Thyroid gland (tissue), 4 donors: ENCODE measurements at places on chromosomes 11 and 22.

GRCh38 chr22:44549701-44550100 lies 51.7 kb upstream of the RTL6 start:
- no peak for DNase-seq

DNA sequence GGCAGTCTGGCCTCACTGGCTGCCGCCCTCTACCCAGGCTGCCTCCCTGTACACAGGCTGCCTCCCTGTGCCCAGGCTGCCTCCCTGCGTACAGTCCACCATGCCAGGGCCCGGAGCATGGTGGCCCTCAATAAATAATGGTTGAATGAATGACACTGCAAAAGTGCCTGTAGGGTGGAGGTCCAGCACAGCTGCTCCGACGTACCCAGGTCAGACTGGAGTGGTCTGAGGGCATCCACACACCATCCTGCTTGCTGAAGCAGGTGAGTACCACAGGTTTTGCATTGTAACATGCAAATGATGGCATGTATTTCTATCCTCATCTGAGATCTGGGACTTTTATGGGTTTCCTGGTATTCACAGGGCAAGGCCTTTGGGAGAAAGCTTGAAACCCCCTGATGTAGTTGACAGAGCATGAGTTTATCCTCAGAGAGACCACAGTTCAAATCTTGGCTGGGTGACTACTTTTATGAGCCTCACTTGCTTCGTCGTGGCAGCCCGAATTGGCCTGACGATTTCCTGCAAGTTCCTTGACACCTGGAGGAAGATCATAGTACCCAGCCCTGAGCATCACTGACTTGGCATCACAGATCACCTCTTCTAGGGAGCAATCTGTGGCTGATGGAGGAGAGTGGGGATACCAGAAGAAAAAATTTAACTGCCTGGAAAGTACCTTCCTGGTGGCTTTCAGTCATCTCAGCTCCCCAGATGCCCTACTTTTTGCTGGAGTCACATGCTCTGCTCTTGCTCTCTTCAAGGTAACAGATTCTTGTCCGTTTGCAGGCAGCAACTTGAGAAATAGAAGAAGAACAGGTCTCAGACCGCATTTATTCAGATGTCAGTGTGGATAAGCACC lies 16.0 kb upstream of the CYB5R3 start:
- no peak for DNase-seq

DNA sequence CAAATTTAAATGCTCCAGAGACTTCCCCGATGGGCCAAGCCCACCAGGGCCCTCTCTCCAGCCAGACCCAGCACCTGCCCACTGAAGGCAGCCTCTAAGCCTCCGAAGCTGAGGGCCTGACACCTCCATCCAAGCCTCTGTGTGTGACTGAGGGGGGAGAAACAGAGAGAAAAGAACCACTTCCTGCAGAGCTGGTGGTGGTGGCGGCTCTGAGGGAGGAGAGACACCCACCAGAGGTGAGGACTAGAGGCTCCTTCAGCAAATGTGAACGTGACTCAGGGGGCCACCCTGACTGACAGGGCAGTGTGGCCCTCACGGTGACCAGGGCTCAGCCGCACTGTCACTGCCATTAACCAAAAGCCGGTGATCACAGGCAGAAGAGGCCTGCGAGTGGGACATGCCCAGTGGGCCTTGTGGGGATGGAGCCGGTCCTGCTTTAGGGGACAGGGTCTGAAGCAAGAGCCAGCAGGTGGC lies 31.0 kb upstream of the CD5 start:
- no peak for DNase-seq

- DNase-seq = peak; percentile 5
These were observed 33.2 kb upstream of the CCDC89 start for GRCh38 chr11:85718991-85719807.

DNA sequence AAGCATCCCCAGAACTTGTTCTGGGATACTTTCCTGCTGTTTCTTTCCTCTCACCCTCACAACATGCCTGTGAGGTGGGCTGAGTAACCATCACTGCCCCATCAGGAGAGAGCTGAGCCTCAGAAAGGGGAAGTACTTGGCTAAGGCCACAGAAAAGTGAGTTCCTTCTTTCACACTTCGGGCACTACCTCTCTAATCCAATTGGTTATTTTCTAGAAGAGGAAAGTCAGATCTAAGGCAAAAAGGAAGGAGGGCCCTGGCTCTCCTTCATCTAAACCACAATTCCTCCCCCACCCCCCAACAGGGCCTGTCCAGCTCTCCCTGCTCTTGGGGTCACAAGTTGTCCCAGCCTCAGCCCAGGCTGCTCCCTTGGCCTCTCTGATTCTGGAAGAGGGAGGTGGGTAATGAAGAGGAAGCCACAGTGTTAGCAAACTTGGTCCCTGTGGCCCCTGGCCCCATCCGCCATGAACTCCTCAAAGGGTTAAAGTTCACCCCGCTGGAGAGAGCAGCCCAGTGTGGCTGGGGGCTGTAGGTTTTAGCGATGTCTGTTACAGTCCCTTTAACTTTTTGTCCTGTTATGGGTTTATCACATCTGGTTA lies 34.0 kb downstream of the SLC22A12 start:
- DNase-seq = no peak

GRCh38 chr22:18035751-18036150 lies 11.4 kb upstream of the MICAL3 start:
- peak; percentile 56 for DNase-seq

GRCh38 chr11:28346209-28346608 lies 238.0 kb downstream of the METTL15 start:
- DNase-seq = no peak

DNA sequence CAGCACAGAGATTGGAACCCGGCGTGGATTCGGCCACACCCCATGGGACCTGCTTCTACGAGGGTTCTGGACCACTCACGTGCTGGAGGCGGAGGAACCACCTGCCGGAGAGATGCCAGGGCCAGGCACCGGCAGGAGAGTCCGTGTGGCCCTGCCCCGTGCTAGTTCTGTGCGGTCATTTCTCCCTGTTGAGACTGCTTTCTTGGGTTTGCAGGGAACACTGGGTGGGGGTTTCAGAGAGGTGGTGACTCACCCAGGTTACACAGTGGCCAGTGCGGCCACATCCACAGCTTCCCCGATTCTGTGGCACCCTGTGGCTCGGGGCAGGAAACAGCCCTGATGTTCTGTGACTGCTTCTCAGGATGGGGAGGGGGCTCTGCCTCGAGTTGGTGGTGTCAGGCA lies 3.6 kb upstream of the PHLDA2 start:
- DNase-seq = no peak

GRCh38 chr22:23306926-23307325 lies 126.6 kb downstream of the BCR start:
- no peak for DNase-seq

GRCh38 chr11:11016943-11017342 lies 159.1 kb upstream of the ZBED5 start:
- no peak for DNase-seq

- no peak for DNase-seq
These were observed 132.2 kb upstream of the NECTIN1 start for GRCh38 chr11:119861160-119861559.

DNA sequence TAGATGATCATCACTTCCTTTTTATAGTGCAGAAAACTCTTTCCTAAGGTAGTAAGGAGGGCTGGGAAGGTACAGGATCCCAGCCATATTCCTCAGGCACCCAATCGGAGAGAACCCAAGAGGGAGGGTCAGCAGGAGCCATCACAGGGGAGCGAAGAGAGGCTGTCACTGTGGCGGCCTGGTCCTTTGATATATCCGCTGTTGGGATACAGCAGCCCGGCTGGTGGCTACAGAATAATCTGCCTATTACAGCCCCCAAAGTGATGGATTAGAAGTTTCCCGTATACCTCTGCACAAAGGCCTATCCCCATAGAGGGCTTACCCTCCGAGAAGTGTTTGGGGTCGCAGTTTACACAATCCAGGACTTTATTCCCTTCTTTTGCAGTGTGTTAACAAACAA lies 48.5 kb downstream of the OR4D9 start:
- DNase-seq = no peak

DNA sequence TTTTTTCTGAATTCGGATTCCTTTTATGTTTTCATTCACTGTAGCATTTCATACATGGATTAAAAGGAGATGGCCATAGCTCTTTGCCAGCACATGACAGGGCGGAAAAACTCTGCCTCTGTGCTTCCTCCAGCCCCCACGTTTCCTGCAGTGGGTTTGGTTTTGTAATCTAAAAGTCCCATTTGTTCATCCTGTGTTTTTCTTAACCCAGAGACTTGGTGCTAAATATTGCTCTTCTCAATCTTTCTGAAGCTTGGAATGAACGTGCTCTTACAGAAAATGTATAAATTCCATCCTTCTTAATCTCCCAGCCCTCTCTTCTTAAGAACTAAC lies 89.9 kb downstream of the PPP6R3 start:
- DNase-seq = no peak

- DNase-seq = no peak
These were observed 1.6 kb downstream of the TP53AIP1 start for GRCh38 chr11:128941110-128941509.

DNA sequence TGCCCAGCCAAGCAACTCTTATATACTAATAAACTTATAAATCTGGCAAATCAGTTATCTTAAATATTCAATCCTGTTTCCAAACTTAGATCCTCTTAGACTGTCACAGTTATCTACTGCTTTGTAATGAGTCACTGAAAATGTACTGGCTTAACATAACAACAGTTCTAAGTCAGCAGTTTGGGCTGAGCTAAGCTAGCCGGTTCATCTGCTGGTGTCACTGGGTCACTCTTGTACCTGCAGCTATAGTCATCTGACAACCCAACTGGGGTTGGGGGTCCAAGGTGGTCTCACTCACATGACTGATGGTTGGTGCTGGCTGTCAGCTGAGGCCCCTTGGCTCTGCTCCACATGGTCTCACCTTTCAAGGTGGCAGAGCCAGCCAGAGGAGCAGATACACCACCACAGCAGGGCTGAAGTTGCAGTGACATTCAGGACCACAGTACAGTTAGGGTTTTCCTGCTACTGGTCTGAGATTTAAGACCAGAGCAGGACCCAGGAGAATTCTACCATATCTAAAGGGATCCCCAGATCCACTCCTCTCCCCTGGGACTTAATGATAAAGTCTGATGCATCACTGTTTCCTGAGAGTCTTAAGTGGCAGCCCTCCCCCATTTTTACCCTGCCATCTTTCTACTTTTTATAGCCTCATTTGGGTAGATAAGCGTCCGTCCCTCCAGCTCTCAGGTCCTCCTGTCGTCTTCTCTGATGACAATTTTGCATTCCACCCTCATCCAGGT lies 7.9 kb upstream of the MACROD1 start:
- no peak for DNase-seq

DNA sequence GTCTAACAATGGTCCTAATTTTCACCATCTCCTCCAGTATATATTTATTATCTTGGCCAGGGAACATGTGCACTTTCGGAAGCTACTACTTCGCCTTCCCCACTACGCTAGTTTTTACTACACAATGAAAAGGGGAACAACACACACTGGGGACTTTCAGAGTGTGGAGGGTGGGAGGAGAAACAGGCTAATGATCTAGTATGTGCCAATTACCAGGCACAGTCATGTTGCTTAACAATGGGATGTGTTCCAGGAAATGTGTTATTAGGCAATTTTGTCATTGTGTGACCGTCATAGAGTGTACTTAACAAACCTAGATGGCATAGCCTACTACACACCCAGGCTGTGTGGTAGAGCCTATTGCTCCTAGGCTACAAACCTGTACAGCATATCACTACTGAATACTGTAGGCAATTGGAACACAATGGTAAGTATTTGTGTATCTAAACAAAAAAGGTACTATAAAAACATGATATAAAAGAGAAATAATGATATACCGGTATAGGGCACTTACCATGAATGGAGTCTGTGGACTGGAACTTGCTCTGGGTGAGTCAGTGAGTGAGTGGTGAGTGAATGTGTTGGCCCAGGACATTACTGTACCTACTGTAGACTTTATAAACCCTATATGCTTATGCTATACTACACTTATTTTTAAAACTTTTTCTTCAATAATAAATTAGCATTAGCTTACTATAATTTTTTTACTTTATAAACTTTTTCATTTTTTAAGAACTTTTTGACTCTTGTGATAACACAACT lies 20.1 kb upstream of the CUL5 start:
- no peak for DNase-seq

DNA sequence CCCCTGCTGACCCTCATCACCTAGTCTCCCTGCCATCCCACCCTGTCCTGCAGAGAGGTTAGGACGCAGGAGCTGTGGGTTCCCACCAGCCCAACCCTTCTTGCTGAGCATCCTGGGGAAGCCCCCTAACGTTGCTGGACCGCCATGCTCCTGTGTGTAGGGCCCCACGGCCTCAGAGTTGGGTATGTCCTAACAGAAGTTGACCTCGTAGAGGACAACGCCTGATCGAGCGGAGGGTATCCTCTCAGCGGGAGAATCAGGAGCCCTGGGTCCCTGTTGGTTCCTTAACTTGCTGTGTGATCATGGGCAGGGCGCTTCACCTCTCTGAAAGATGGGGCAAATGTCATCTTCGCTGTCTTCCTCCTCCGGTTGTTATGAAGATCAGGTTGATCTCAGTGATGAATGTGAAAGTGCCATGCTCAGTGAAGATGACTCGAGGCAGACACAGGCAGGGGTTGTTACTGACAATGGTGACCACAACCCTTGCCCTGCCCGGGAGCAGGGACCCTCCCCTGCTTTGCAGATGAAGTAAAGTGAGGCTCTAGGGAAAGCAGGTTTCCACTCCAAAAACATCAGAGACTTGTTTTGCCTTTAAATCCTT lies 19.3 kb upstream of the CD5 start:
- no peak for DNase-seq

DNA sequence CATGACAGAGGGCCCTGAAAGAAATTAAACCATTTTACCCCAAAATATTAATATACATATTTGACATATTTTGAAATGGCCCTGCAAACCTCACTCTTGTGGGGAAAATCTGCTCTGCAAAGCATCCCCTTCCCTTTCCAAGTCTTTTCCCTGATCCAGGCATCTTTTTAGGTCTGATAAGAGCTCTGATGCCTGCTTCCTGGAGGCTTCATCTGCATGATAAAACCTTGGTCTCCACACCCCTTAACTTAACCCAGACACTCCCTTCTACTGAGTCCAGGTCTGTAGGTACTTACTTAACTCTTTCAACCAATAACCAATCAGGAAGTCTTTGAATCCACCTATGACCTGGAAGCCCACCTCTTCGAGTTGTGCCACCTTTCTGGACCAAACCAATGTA lies 1.8 kb upstream of the LGALS12 start:
- no peak for DNase-seq

DNA sequence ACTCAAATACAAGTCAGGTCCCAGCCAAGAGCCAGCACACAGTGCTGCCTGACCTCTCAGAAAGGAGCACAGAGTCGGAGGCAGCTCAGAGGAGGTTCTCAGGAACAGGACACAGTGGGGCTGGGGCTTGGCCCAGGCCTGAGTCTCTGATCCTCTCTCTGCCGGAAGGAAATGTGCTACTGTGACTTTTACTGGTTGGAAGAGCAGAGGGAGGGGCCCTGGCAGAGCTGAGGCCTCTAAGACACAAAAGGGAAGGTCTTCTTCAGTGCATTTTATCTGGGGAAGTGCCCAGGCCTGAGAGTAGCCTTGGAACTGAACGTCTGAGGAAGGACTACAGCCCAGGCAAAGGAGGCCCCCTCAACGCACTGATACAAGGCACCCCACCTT lies 16.2 kb upstream of the CASTOR1 start:
- DNase-seq = peak; percentile 46

DNA sequence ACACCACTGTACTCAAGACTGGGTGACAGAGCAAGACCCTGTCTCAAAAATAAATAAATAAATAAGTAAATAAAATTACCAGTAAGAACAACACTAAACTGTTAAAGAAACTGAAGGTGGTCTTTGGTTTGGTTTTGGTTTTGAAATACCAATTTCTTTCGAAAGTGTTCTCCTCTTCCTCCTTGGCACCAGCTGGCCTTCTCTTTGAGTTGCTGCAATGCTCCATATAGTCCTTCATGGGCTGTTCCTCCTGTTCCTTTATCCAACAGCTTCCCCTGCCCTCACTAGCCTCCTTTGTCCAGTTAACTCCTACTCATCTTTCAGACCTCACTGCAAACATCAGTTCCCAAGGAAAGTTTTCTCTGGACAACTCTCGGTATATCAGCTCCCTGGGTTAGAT lies 5.0 kb upstream of the UVRAG start:
- no peak for DNase-seq
